ENCODE measurements at places on chromosomes 7 and 10.
A peak's percentile ranks its signal among the peaks of the same experiment; 100 is the strongest.

GRCh38 chr10:20535897-20536881, 360.9 kb downstream of the NEBL start:
- no peak for DNase-seq

DNA sequence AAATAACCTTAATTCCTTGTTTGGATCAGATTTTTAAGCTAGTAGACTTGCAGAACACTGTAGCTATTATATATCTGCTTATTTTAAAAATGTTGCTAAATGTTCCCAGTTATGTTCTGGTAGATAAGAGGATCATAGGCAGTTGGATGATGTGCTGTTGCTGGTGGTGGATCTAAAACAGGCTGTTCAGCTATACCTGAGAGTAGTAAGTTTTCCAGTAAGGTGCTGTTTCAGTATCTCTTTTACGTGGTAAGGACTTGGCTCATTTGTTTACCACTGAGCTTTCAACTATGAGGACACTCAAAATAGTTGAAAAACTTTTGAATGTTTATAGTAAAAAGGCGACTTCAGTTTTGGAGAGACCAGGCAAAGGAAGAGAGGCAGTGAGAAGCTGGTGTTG, 180.9 kb downstream of the CDK14 start:
- no peak for DNase-seq

DNA sequence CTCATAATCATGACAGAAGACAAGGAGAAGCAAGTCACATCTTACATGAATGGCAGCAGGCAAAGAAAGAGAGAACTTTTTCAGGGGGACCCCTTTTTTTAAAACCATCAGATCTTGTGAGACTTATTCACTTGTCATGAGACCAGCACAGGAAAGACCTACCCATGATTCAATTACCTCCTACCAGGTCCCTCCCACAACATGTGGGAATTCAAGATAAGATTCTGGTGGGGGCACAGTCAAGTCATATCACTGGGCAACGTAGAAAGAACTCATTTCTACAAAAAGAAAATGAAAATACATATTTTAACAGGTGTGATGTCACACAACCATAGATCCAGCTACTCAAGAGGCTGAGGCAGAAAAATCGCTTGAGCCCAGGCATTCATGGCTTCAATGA, 304.1 kb downstream of the IPMK start:
- no peak for DNase-seq

DNA sequence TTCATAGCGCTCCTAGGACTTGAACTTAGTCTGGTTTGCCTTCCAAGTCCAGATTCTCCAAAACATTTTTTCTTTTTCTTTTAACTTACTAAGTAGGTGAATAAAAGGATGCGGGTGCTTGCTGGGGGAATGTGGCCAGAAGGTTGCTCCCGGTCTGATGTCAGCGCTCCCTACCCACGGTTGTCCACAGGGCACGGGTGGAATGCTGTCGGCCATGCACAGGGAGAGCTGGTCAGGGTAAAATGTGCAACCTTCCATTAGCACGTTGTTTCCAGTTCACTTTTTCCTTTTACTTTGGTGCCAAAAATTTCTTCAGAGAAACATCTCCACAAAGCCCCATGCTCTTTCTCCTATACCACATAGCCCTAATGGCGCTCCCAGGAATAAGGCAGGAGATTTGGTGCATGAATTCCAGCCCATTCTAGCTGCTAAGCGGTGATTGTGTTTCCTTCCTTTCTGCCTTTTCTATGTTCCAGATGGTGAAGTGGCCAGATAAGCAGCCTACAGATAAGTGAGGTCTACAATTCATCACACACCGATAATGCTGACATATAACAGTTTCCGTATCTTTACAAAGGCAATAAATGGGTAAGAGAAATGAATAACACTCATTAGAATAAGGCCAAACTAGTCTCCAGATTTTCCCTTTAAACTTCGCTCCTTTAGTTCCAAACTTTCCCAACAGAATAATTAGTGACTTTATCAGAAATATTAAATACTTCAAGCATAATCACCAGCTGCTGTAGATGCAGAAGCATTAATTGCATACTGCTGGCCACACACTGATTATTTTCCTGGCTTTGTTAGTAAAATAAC, 138.3 kb upstream of the FGFR2 start:
- no peak for DNase-seq

DNA sequence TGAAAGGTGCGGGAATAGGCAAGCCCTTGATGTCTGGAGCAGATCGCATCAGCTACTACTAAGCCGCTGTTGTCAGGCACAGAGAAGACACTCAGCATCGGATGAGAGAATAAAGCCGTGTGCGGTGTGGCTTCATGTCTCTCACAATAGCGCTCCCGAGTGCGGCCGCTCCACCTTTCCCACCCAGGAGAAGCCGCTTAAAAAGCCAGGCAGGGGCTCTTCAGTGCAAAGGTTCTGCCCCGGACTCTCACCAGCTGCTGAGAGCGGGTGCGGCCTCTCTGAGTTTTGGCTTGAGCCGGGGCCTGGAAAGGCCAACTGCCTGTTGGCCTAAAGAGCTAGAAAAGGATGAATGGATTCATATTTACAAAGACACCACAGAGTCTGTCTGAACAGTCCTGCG, 600.6 kb downstream of the DNAJB6 start:
- DNase-seq, result no peak

GRCh38 chr10:122264931-122265330, 6.2 kb upstream of the BTBD16 start:
- no peak for DNase-seq

- no peak for DNase-seq
These were observed 39.8 kb upstream of the SRGN start for GRCh38 chr10:69048103-69048502.

GRCh38 chr7:157984423-157985163, 603.0 kb downstream of the PTPRN2 start:
- DNase-seq, result no peak

DNA sequence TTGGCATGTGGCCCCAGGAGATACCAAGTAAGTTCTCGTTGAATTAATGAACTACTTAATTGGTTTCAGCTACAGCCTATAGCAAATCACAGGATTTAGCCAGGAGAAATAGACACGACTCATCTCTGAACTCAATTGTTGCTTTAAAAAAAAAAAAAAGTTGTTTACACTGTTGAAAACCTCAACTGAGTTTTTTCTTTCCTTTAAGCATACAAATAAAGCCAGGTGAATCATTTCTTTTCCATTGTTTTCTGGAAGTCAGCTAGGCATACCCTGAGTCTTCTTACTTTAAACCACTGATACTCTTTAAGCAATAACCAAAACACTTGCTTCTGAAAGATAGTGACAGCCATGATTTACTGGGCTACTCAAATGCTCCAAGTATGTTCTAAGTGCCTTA, 755 bp downstream of the FRMPD2 start:
- DNase-seq, result no peak

- DNase-seq, result no peak
These were observed 197.7 kb upstream of the POT1 start for GRCh38 chr7:125127304-125127703.

GRCh38 chr10:100293066-100293465, 6.6 kb upstream of the BLOC1S2 start:
- no peak for DNase-seq

DNA sequence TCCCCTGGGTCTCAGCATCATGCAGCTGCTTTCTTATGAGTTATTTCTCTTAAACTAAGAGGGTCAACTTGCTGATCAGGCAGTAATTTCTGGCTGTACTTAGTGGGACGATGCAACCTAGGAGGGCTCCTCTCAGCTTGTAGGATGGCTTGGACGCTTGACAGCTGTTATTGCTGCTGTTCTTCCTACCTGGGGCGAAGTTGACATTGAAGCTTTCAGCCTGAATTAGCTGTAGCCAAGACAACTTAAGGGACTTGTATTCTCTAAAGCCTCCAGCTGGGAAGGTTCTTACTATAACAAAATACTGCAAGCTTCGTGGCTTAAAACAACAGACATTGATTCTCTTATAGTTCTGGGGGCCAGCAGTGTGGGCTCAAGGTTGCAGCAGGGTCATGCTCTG, 224.9 kb downstream of the ACTR3B start:
- no peak for DNase-seq

DNA sequence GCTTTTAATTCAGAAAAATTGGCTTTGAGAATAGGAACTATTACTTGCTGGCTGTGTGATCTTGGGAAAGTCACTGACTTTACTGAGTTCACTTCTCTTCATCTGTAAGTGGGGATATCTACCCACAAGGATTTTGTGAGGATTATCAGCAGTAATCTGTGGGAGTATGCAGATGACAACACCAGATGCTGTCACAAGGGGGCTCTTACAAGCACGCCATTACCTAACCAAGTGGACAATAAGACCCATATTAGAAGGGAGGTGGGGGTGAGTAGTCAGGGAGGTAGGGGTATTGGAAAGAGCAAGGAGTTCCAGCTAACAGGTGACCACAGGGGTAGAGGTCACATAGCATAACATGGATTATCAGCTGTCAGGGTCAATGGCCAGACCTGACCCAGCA, 569.4 kb downstream of the SUGCT start:
- no peak for DNase-seq

DNA sequence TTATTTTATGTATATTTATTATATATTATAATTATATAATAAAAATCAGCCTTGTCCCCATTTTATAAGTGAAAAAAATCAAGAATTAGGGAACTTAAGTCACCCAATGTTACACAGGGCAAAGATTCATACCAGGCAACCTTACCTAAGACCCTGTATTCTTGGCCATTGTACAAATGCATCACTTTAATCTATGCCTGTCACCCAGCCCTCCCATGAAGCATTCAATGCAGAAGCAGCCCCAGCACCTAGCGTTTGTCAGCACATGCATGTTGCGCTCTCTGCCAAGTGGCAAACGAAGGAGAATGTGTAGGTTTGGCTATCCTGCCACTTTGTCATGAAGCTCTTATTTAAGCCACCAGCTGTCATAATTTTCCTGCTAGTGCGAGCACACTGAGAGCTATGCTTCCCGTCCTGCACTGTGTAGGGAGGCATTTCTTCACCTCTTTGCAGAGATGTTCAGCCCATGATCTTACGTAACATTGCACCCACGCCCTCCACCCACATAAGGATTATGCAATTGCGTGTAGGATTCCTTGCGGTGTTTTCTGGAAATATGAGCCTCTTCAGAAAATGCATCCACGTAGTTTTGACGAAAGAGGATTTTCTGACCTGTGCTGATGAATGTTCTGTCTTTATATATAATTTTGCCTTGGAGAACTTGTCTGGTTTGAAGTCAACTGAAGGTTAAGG, 7.7 kb upstream of the COBL start:
- DNase-seq, result no peak

- DNase-seq, result no peak
These were observed 182.8 kb downstream of the CREB5 start for GRCh38 chr7:28595076-28595475.

- no peak for DNase-seq
These were observed 1.7 kb downstream of the SHTN1 start for GRCh38 chr10:117003336-117003735.

DNA sequence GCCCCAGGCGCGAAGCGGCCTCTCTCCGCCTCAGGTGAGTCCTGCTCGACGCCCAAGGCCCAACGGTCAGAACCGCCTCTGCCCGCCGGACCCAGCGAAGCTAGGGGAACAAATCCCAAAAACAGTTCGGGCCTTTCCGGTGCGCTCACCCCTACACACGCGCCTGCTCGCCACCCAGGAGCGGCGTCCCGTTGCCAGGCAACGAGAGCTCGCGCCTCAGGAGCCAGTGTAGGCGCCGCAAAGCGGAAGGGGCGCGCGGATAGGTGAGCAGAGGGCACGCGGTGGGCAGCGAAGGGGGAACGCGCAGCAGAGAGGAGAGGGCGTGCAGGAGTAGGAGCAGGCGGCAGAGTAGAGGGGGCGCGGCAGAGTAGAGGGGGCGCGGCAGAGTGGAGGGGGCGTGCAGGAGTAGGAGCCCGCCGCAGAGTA, at the start of the genes DYDC1 and DYDC2:
TSS of gene DYDC1 (minus strand) at position 193 of the 426 bp plus-strand sequence. CDS start 4,154 bp downstream, outside the sequence.
TSS of gene DYDC2 (plus strand) at position 219 of the 426 bp plus-strand sequence. CDS start 5,663 bp downstream, outside the sequence.
- DNase-seq, result peak; percentile 82

DNA sequence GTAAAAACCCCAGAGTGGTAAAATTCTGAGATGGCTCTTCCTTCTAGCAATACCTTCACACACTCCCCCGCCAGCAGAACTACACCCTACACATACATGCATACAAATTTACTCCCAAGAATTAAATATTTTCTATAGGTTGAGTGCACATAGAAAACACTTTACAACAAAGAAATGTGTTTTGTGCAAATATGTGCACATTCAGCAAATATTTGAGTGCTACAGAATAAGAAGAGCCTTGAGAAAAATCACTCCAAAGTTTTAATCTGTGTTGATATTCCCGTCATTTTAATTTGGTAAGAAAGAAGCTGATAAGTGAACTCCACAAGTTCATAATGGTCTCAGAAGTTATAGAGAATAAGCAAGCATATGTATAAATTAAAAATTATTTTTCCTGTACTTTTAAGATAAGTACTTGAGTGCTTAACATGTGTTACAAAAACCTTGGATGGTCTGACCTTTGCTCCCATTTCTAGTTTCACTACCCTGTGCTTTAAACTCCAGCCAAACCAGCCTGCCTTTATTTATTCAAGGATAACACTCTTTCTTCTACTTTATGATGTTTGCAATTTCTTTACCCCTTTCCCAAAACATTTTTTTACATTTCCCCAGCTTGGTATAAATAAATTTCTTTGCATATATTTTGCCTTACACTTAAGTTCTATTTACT, 733.5 kb upstream of the LRRTM3 start:
- no peak for DNase-seq

DNA sequence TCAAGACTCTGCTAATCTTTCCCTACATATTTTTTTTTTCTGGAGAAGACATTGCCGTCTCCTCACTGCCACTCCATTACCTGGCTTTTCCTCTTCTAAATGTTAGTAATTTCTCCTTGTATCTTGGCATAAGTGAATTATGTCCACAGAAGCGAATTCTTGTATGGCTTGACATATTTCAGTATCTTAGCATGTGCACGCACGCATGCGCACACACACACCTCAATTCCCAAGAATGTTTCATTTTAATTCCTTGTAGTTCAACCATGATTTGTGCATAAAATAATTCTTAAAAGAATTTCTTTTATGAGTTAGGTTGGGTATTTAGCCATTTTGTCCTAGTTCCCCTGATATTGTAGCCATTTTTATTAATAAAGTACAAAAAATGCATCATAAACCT, 301.2 kb upstream of the MYO3A start:
- no peak for DNase-seq

DNA sequence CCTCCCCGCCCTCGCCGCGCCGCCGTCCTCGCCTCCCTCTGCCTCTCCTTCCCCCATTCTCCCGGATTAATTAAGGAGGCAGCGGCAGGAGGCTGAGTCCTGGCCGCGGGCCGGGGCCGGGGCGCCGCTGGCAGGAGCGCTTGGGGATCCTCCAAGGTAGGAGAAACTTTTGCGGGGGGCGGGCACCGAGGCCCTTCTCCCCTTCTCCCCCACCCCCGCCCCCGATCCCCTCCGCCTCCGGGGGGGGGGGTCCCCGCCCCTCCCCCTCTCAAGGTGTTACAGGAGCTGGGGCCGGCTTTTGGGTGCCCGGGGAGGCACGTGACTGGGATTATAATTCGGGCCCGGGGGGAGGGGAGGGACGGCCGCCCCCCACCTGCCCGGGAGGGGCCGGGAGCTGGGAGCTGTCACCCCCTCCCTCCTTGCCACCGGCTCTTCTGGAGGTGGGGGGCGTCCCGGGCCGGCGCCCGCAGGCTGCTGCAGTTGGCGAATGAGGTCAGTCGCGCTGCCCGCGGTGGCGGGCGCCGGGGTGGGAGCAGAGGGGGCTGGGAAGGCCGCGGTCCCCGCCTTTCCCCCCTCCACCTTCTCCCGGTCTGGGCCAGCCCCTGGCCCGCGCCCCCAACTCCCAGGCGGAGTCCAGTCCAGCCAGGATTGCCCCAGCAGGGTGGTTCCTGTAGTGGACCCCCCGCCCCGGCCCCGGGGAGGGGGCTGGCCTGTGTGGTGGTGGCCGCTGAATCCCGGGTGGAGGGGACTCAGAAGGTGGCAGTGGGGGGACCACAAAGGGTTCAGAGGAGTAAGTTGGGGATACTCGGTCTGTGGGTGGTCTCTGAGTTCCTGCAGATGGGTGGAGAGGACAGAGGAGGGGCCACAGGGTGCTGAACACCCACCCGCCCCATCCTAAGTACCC, 567 bp downstream of the GTF2IRD1 start:
- DNase-seq, result no peak

Measured in NCI-H1105 (cell line).